ENCODE measurements at places on chromosomes 2 and 18.
A peak's percentile ranks its signal among the peaks of the same experiment; 100 is the strongest.

DNA sequence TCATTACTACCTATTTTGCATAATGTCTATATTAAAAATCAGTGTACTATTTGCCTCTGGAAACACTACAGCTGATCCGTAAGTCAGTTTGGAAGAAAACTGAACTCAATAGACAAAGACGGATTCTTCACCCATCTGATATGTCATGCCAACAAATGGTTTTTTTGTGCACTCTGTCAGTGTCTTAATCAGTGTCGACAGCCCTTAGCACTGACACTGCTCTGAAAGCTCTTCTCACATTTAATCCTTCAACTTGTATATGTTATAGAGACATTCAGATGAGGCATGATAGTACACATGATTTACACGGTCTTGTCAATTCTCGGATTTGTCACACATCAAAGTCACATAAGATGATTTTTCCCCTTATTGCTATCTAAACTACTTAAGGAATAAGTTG lies 347.5 kb upstream of the GALNT5 start:
- DNase-seq = no peak

DNA sequence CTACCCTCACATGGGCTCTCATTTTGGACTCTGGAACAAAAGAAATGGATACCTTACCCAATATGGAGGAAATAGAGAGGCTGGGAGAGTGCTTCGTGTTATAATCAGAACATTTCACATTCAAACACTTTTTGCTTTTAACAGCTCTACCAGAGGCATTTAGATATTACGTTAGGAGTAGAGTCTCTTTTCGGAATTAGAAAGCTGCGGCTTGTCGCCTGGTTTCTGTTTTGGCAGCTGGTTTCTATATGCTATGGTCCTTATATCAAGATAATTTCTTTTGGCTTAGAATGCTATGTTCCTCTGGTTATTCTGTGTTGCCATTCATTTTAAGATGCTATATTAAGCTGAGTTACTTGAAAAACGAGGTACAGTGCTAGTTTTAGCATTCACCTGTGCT lies 392.8 kb upstream of the GALNT5 start:
- no peak for DNase-seq

DNA sequence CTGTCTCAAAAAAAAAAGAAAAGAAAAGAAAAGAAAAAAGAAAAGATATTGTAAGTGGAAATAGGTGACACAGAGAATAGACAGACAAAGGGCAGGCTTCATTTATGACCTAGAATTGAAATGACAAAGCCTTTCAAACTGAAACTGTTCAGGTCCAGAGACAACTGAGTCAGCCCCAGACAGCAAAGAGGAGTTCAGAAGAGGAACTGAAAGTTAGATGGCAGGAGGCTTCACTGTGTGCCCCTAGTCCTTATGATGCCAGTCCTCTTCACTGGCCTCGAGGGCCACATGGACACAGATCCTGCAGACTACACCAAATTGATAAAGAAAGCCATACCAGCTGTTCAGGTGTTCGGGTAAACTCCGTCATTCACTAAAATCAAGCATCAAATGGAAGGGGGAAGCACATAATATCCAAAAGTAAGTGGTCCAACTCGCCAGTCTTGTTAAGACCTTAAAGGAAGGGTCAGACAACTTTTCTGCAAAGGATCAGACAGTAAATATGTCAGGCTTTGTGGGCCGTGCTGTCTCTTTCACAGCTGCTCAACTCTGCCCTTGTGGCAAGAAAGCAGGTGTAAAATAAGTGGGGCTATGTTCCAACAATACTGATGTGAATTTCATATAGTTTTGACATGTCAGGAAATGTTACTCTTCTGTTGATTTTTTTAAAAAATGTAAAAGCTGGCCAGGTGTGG lies 231.9 kb upstream of the MGAT5 start:
- no peak for DNase-seq

- no peak for DNase-seq
Measured at GRCh38 chr2:143144813-143145455, 15.7 kb downstream of the ARHGAP15 start.

DNA sequence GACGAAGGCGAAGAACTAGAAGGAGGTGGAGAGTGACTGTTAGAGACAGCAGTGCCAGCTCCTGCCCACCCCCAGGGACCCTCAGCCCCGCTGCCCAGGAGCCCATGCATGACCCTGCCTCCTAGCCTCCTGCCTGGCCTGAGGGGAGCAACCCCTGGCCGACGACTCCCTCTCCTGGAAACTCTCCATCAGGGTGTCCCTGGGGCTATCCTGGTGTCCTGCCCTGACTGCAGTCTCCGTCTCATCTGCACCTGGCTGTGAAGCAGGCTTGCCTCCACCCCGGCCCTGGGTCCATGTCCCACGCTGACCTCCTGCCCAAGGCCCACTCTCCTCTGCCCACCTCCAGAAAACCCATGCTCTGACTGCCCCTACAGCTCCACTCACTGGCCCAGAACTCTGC lies 120.2 kb downstream of the RPIA start:
- no peak for DNase-seq

- DNase-seq = no peak
Measured at GRCh38 chr2:9518780-9519179, 36.9 kb downstream of the ADAM17 start.

DNA sequence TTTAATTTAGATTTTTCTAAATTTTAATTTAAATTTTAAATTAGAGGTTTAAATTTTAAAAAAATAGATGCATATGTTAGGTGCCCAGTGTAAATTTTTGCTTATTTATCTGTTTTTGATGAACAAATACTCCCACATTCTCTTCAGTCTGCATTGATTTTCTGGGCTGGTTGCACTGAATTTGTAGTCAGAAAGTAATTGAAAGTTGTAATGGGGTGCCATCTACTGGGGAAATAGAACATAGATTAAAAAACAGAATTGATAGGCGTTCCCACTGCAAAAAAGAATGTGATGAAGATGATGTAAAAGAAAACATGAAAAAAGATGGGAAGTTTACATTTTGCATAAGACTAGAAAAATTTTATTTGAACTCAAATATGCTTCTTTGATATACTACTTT lies 51.7 kb upstream of the CCDC85A start:
- no peak for DNase-seq

- DNase-seq = no peak
Measured at GRCh38 chr18:42168487-42168886, 213.5 kb downstream of the PIK3C3 start.

DNA sequence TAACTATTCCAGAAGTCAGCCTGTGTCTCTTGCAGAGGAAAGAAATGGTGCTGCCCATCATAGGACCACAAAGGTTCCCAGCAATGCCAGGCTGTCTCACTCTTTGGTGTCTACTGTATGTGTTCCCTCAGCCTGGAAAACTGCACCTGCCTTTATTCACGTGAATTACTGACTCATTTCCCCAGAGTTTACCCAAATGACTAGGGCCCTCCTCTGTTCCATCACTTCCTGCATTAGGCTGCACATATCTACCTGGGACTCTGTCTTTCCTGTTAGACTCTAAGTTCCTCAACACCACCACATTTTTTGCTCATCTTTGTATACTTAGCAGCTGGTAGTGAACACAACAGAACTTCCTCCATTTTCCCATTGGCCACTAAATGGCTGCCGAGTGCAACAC lies 188.3 kb downstream of the FHOD3 start:
- no peak for DNase-seq

GRCh38 chr2:203740871-203741281 lies 34.4 kb downstream of the CD28 start:
- no peak for DNase-seq

- no peak for DNase-seq
Measured at GRCh38 chr2:16396986-16397385, 268.6 kb downstream of the CYRIA start.

- no peak for DNase-seq
Measured at GRCh38 chr2:213696442-213696841, 412.2 kb downstream of the SPAG16 start.

GRCh38 chr18:27899893-27900292 lies 277.0 kb downstream of the CDH2 start:
- no peak for DNase-seq

DNA sequence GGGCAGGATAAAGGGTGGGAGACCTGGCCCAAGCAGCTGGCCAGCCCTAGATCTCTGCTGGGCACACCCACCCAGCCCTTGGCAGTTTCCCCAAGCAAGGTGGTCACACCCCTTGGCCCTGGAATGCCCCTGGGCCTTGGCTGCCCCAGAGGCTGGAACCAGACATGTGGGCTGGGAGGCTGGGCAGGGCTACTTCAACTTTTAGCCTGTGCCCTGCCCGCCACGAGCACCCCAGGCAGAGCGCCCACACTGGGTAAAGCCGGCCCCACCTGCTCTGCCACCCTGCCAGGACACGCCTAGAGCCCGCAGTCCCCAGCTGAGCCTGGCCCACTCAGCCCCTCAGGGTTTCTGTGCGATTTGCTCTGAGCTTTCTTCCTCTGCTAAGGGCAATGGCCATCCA lies 119.7 kb upstream of the SMAD2 start:
- DNase-seq = no peak

- DNase-seq = no peak
Measured at GRCh38 chr2:16250886-16251285, 310.5 kb downstream of the MYCN start.

GRCh38 chr2:20370191-20370590 lies 19.5 kb upstream of the PUM2 start:
- DNase-seq = no peak

- DNase-seq = no peak
Measured at GRCh38 chr2:177666408-177666807, 273.8 kb downstream of the AGPS start.

- DNase-seq = peak; percentile 34
Measured at GRCh38 chr2:201070948-201071478, 458 bp downstream of the HYCC2 start.

DNA sequence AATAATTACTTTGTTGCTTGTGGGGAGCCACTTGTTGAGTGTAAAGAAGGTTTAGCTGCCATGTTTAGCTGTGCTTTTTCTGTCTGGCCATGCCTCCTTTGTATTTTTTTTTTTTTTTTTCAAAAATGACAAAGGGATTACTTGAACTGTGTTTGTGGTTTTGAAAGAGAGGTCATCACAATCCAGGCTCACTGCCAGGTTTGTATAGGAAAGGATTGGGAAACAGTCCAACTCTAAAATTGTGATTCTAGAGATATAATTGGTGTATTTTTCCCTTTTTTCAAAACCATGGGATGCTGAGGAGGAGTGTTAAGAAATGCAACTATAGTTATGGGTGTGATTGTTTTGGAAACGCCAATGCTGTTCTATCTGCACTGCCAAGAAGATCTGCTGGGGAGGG lies 4.3 kb downstream of the ITPRIPL1 start:
- no peak for DNase-seq

- no peak for DNase-seq
Measured at GRCh38 chr2:213259266-213259665, 25.0 kb upstream of the SPAG16 start.

GRCh38 chr2:151043484-151043883 lies 218.2 kb downstream of the RBM43 start:
- no peak for DNase-seq

GRCh38 chr18:49904871-49905555 lies 91.7 kb upstream of the ACAA2 start:
- no peak for DNase-seq

DNA sequence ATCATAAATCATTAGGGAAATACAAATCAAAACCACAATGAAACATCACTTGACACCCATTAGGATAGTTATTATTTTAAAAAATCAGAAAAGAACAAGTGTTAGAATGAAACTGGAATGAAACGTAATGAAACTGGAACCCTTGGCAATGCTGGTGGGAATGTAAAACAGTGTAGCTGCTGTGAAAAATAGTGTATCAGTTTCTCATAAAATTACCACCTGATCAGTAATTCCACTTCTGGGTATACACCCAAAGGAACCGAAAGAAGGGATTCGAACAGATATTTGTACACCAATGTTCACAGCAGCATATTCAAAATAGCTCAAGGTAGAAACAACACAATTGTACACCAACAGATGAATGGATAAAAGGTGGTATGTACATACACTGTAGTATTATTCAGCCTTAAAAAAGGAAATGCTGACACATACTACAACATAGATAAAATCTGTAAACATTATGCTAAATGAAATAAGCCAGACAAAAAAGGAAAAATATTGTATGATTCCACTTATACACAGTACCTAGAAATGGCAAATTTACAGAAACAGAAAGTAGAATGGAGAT lies 27.0 kb downstream of the ROCK1 start:
- DNase-seq = no peak
